ENCODE measurements at places on chromosomes 1 and 21.

GRCh38 chr1:236774926-236775325 lies 20.2 kb upstream of the MTR start:
- DNase-seq: peak; percentile 10

- no peak for DNase-seq
These were observed at the start of gene SYPL2 for GRCh38 chr1:109466452-109467300. Gene SYPL2 (plus strand): TSS chr1:109466546. CDS start chr1:109466844, 298 bp downstream.

DNA sequence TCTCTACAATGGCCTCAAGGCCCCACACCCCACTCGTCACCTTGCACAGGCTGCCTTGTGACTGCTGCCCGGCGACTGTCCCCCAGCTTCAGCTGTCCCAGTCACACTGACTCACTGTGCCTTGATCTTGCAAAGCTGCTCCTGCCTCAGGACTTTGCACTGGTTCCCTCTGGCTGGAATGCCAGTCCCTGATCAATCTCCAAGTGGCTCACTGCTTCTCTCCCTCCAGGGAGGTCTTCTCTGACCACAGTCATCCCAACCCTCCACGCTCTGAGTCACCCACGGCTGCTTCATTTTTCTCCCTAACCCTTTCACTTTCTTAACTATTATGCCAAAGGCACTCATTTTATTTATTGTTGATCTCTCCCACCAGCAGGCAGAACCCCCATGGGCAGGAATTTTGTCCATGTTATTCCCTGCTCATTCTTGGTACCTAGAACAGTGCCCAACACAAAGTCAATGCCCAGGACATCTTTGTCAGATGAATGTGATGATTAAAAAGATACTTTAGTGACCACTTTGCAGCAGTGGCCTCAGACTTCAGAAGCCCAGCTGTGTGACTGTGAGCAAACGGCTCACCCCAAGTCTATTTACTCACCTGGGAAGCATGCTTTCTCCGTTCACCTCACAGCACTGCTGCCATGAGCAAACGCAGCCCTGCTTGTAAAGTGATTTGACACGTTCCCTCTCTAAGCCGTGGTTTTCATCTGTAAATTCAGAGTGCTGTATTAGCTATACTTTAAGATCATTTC lies 53.4 kb downstream of the ZBTB18 start:
- peak; percentile 96 for DNase-seq

DNA sequence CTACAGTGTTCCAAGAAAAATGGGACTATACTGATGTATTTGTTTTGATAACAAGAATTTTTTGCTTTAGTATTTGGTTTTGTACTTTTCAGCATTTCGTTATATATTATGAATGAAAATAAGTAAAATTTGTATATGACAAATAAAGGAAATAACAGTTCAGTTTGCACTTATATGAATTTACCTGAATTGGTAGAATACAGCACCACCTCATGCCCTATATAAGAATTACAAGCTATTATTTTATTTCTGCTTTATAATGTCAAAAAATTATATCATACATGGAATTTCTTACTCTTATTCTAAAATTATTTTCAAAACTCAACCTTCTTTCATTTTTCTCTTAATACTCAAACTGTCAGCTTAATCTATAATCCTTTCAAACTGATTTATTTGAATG lies 14.6 kb downstream of the EFCAB7 start:
- no peak for DNase-seq

DNA sequence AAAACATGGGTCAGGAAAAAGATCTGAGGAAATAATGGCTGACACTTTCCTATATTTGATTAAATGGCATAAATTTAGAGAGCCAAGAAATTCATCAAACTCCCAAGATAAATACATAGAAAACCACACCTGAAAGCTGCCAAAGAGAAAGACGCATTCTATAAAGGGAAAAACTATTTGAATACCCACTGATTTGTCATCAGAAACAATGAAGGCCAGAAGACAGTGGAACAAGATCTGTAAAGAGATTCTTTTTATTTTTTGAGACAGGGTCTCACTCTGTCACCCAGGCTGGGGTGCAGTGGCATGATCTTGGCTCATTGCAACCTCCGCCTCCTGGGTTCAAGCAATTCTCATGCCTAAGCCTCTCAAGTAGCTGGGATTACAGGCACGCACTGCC lies 17.4 kb downstream of the SDE2 start:
- no peak for DNase-seq

DNA sequence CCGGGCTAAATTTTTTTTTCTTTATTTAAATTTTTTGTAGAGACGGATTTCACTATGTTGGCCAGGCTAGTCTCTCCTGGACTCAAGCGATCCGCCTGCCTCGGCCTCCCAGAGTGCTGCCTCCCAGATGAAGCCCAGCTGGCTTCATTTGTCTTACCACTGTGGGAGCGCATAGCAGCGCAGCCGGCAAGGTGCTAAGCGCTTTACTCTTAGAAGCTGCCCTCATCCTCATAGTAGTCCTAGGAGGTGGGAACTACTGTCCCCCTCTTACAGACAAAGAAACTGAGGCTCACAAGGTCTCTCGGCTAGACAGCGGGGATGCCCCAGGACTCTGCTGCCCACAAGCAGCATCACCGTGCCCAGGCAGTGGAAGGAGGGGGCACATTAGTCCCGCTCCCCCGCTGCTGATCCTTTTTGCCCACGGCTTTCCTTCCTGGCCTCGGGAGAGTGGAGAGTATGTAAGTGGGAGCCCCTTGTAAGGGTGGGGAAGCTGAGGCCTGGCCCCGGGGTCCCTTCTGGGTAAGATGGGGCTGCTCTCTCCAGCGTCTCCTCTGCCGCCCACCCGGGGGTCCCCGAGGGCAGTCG lies 726 bp downstream of the TMEM54 start:
- no peak for DNase-seq

DNA sequence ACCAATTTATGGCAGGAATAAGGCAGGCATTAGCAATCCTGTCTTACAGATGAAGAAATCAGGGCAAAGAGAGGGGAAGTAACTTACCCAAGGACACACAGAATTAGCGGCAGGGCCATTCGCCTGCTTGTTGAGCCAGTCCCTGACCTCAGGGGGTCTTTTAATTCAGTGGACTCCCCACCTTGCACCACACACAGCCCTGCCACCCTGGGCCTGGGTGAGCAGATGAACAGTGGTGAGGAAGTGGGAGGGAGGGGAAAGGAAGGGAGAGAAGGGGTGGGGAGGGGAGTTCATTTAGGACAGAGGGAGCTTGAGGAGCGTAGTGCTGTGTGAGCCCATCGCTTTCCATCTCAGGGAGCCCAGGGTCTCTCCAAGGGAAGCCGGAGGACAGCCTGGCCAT lies 34.7 kb downstream of the GLIS1 start:
- DNase-seq: no peak

- DNase-seq: no peak
These were observed 34.1 kb downstream of the PRKCZ start for GRCh38 chr1:2084306-2084705.

- DNase-seq: peak; percentile 48
These were observed 1.0 kb downstream of the ST6GALNAC5 start for GRCh38 chr1:76868154-76868882.

DNA sequence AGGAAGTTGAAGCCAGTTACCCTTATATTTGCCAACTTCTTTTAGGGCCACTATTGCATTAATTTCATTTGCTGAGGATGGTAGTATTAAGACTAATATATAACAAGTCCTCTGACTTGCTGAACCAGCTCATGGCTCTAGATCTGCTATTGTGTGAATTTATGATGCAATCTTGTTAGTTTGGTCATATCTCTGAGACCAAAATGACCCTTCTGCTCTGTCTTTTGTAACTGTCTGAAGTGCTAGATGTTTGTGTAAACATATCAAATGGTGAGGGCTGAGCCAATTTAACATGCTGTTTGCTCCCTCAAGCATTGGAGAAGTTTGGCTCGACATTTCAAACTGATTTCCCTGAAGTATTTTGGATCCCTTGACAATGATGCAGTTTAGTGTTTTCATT lies 106.9 kb upstream of the PTGFR start:
- DNase-seq: no peak

- DNase-seq: no peak
These were observed 61.6 kb upstream of the KIAA0040 start for GRCh38 chr1:175254190-175254589.

DNA sequence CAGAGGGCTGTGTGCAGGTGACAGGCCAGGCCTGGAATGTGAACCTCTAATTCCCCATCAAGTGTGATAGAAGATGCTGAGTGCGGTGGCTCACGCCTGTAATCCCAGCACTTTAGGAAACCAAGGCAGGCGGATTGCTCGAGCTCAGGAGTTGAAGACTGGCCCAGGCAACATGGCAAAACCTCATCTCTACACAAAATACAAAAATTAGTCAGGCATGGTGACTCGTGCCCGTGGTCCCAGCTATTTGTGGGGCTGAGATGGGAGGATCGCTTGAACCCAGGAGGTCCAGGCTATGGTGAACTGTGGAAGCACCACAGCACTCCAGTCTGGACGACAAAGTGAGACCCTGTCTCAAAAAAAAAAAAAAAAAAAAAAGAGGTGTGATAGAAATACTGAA lies 40.1 kb upstream of the PUM1 start:
- peak; percentile 24 for DNase-seq

GRCh38 chr1:204418174-204419063 lies 6.8 kb upstream of the PPP1R15B start:
- peak; percentile 55 for DNase-seq
